ENCODE measurements at places on chromosomes 5 and 9.

- DNase-seq, result peak; percentile 33
Observed at GRCh38 chr9:127613583-127613954, 1.5 kb downstream of the STXBP1 start.

DNA sequence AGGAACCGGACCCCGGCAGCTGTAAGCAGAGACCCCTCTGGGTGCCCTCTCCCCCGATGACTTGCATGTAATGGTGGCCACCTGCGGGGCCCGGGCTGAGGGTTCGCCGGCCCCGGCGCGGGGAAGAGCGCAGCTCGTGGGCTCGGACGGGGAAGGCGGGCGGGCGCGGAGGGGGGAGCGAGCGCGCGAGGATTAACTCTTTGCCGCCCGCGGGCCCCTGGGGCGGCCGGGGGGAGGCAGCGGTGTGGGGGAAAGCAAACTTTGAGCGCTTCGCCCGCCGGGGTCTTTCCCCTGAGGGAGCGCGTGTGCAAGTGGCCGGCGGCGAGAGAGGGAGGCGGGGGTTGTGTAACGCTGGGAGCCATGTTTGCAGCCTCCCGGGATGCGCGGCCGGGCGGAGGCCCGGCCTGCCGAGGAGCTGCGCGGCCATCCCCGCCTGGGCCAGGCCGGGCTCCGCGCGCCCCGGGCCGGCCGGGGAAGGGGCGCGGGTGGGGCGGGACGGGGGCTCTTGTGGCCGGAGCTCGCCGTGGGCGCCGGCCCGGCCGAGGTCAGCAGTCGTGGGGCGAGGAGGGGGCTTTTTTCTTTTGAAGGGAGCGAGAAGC lies 547 bp downstream of the ANP32B start:
- peak; percentile 55 for DNase-seq

GRCh38 chr9:101465326-101465915 lies 29.8 kb upstream of the ALDOB start:
- peak; percentile 84 for DNase-seq

DNA sequence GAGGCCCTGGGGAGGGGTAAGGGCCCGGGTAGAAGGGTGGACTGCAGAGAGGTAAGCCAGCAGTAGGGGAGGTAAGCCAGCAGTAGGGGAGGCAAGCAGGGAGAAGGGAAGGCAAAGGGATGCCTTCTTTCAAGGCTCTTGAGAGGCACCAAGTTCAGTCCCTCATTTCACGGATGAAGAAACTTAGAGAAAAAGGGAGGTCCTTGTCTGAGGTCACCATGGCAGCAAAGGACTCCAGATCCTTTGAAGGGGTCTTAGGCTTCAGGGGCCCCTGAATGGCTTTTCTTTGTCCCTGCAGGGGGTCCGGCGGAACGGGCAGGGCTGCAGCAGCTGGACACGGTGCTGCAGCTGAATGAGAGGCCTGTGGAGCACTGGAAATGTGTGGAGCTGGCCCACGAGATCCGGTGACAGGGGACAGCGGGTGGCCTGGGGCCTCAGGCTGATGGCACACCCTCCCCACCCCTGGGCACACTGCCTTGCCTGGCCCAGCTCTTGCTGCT lies 42.6 kb downstream of the RGS3 start:
- DNase-seq, result no peak

DNA sequence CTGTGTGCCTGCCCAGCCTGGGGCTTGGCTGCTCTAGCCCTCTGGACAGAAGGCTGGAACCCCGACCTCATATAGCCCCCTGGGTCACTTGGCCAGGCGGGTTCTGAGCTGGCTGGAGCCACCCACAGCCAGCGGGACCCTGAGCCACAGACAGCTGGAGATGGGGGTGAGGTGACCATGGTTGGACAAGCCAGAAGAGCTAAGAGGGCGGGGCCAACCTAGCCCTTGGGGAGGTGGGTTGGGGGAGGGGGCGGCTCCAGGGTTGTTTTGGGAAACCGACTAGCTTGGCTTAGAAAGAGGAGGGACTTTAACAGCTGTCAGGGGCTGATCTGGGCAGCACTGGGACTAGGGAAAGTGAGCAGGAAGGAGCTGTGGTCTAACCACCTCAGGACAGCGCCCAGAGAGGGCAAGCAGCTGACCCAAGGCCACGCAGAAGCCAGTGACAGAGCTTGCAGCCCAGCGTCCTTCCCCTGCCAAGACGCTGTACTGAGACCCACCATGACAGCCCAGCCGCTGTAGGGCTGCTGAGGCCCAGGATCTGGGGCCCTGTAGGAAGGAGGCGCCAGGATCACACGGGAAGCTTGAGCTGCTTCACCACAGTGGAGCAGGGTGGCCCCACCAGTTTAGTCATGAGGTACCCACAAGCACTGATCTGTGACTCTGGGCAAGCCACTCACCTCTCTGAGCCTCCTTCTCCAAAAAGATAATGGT lies 2.2 kb downstream of the AIF1L start:
- DNase-seq, result no peak

GRCh38 chr5:131671994-131672655 lies 37.1 kb upstream of the RAPGEF6 start:
- DNase-seq, result peak; percentile 38

DNA sequence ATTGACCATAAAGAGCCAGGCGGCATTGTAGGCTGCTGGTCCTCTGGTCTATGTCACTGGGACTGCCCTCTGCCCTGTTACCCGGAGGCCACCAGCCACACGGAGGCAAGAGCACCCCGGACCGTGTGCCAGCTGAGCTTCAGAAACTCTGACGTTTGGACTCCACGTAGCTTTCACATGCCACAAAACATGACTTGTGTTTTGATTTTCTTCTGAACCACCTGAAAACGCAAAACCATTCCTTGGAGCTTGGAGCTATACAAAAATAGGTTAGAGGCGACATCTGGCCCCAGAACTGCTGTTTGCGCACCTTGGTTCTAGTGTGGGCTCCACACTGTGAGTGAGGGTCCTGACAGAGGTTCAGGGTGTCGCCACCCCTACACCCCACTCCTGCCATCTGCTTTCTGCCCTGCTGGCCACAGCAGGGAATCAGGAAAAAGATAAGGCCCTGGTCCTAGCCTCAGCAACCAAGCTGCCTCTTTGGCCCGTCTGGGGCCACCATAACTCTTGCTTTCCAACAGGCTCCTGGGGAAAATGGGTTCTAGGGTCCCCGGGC lies 151.3 kb upstream of the IRX2 start:
- no peak for DNase-seq

GRCh38 chr5:93055971-93056370 lies 525.0 kb downstream of the NR2F1-AS1 start:
- DNase-seq, result no peak

GRCh38 chr5:95840956-95841705 lies 18.6 kb upstream of the GLRX start:
- no peak for DNase-seq

- DNase-seq, result no peak
Observed at GRCh38 chr9:114518599-114519022, 13.3 kb upstream of the WHRN start.

DNA sequence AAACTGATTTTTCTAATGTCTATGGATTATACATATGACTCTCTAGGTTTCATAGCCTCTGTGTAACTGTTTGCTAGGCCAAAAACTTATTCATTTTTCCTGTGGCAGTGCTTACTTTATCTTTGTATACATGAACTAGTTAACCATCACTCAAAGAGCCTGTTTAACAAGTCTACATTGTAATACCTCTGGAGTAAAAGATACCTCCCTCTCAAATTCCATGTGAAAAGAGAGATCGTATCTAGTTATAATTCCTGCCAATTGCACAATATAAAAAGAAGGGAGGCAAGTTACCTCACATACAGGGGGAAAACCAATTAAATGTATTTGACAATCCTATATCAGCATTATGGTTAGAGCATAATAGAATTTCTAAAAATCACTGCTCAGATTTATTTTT lies 271.9 kb upstream of the ST8SIA4 start:
- no peak for DNase-seq

DNA sequence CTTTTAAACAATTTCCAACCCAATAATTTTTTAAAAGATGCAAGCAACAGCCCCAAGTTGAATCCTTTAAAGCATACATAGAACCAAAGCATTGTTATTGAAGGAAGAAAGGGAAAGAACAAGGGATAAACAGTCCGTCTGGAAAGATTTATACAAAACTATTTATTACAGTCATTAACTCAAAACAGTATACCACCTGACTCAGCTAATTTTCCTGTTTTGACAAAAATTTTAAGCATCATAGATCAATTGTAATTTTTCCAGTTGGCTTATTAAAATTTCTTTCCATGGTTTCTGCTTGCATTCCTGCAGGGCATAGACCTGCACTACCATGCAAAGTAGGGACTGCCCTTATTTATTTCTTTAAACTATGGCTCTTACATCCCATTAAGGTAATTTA lies 29.9 kb downstream of the AP3B1 start:
- no peak for DNase-seq

- DNase-seq, result no peak
Observed at GRCh38 chr9:128369024-128369706, 2.0 kb upstream of the URM1 start.

- DNase-seq, result no peak
Observed at GRCh38 chr9:36264896-36265295, 6.6 kb upstream of the GNE start.

- DNase-seq, result no peak
Observed at GRCh38 chr5:127685662-127686061, 17.5 kb upstream of the CCDC192 start.

DNA sequence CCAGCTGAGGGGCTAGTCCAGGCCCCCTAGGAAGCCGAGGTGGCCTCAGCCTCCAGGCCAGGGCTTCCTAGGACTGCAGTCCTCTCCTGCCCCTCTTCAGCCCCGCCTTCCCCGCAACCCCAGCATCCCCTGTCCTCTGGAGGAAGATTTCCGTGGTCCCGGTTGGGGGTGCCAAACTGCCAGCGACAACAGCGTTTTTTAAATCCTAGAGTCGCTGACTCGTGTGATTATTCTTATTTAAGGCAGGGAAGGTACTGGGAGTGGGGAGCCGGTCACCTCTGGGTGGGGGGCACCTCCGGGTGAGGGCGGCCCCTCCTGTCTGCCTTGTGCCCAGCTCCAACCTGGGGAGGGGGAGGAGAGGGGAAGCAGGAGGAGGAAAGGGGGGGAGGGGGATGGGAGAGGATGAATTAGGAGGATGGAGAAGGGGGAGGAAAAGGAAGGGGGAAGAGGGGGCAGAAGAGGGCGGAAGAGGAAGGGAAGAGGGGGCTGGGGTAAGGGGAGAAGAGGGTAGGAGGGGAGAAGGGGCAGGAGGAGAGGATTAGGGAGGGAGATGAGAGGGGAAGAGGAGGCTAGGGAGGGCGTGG lies 173.1 kb upstream of the IER5L start:
- DNase-seq, result no peak

DNA sequence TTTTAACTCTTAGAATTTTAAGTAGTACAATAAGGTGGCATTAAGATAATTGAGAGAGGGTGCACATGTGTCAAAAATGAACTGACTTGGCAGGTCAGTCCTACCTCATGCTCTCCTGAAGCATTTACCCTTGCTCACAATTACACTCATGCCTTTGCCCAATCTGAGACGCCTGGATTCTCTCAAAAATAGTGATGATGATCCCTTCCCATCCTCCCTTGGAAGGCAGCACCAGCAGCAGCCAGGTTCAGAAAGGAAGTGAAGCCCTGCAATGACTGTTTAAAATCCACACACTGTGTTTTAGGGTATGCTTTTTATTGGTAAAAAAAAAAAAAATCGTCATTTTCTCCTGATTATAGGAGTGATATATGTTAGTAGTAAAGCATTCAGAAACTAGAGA lies 246.6 kb downstream of the PRELID2 start:
- no peak for DNase-seq

GRCh38 chr9:91411096-91411771 lies 12.4 kb downstream of the NFIL3 start:
- DNase-seq, result peak; percentile 68

- no peak for DNase-seq
Observed at GRCh38 chr5:2576823-2577222, 174.7 kb downstream of the IRX2 start.

DNA sequence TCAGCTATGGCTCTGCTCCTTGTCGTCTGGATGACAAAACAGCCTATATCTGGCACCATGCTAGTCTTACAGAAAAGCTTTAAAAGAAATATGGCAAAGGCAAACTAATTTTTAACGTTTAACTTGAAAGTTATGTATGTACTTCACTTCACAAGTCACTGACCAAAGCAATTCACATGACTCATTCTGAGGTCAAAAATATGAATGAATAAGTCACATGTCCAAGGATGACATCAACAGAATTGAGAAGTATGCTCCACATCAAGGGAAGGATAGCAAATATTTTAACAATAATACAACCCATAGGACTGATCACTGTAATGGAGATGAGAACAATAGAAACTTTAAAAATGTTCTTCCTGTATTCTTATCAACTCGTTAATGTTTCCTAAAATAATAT lies 1072.6 kb upstream of the NUDT12 start:
- no peak for DNase-seq

DNA sequence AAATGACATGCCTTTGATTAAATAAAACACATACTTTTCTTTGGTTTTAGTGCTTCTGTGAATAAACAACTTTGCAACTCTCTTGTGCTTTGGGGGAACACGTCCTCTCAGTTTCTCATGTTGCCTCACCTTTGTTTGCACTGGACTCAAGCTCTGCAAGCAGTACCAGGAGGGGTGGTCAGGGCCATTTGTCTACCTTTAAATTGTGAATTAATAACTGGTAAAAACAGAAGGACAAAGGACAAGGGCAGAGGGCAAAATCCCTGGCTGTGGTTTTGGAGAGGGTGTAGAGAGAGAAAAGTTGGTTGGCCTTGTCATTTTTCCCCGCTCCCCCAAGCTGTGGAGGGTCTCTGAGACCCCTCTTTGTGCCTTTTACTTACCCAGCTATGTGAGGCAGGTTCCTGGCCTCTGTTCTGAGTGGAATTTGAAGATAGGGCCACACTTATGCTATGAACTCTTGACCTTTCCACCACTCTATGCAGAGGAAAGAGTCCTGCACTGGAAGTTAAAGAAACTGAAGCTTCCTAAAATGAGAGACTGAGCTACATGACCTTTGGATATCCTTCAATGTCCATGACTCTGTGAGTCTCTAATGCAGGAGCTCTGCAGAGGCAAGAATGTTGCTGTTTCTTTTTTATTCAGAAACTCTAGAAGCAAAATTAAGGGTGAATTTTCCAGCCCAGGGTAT lies 55.1 kb upstream of the MOCS2 start:
- DNase-seq, result no peak

GRCh38 chr9:93480728-93481324 lies 27.4 kb upstream of the FAM120AOS start:
- no peak for DNase-seq

DNA sequence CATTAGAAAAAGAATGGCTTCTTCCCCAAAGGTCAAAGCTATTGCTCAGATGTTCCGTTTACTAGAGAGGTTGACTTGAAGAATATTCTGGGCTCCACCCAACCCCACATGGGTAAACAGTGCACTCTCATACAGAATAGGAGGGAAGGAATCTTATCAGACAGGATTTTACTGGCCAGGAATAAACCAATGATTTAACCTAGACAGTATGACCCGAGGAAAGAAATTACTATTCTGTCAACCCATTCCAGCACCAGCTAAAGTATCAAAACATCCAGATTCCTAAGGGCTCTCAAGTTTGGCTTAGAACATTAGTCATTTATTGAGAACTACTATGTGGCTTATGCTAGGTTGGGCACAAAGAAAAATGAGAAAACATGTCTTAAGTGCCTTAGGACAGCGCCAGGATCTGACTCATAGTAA lies 493.6 kb upstream of the KLF4 start:
- no peak for DNase-seq

- no peak for DNase-seq
Observed at GRCh38 chr5:65970481-65971367, 44.3 kb downstream of the ERBIN start.

GRCh38 chr5:172188033-172188892 lies at the start of gene STK10:
TSS of gene STK10 (minus strand) at chr5:172188224. CDS start at chr5:172188042, 182 bp downstream.
- peak; percentile 92 for DNase-seq
